Camera-type eye (tissue), 1 donor: ENCODE measurements at places on chromosomes 11 and 22. TPM values are rescaled to one million over a fixed set of nuclear protein-coding genes. Genes with fewer than 3 reads are reported as not detected.

MS4A8 gene
- total RNA-seq = not detected

TEAD1 gene
- total RNA-seq = 121 TPM

CASP4 gene
- 38.8 TPM for total RNA-seq

MUC2 gene
- not detected for total RNA-seq

KRTAP5-10 gene
- total RNA-seq = not detected

OR8D4 gene
- not detected for total RNA-seq

LRRC32 gene
- 25.8 TPM for total RNA-seq

SHANK3 gene
- total RNA-seq = 10.6 TPM

THRSP gene
- 3.8 TPM for total RNA-seq

HORMAD2 gene
- 1.6 TPM for total RNA-seq

KDM4D gene
- 2.3 TPM for total RNA-seq

TIMP3 gene
- 237 TPM for total RNA-seq

KCNE3 gene
- 5.8 TPM for total RNA-seq

OR51E1 gene
- total RNA-seq = 1.2 TPM

IRAG1 gene
- 21.2 TPM for total RNA-seq

POU2AF2 gene
- not detected for total RNA-seq

DRICH1 gene
- total RNA-seq = 0.77 TPM

HTR3A gene
- total RNA-seq = 0.16 TPM

NAV2 gene
- 23.4 TPM for total RNA-seq

NEFH gene
- total RNA-seq = 1.8 TPM

PPP6R2 gene
- total RNA-seq = 56.1 TPM

BEST1 gene
- total RNA-seq = 66.5 TPM

RASSF10 gene
- total RNA-seq = 2.0 TPM

LARGE1 gene
- total RNA-seq = 45.8 TPM

MS4A2 gene
- total RNA-seq = 1.5 TPM
